Activated CD4-positive, alpha-beta T cell treated with anti-CD3 and anti-CD28 coated beads, Interleukin-2, amount 50 U/mL, for 24 hours (primary cell): ENCODE measurements at places on chromosomes 4 and X.

- DNase-seq, result no peak
Observed at GRCh38 chr4:44194365-44194764, 254.2 kb downstream of the KCTD8 start.

GRCh38 chr4:101183666-101184373 is 163.5 kb downstream of the PPP3CA start:
- DNase-seq, result no peak

DNA sequence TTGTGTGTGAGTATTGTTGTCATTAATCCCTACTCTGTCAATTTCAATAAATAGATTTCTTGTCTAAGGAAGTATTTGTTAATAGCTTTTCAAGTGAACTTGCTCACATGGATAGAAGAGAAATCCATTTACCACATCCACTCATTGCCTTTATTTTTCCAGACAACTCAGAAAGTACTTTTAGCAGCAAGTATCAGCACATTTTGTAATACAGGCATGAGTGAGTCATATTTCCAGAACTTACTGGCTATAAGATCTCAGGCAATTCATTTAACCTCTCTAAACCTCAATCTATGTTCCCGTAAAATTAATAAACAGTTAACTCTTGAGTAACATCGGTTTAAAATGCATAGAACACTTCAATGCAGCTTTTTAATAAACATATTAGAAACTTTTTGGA is 317.9 kb upstream of the PCDH7 start:
- no peak for DNase-seq

DNA sequence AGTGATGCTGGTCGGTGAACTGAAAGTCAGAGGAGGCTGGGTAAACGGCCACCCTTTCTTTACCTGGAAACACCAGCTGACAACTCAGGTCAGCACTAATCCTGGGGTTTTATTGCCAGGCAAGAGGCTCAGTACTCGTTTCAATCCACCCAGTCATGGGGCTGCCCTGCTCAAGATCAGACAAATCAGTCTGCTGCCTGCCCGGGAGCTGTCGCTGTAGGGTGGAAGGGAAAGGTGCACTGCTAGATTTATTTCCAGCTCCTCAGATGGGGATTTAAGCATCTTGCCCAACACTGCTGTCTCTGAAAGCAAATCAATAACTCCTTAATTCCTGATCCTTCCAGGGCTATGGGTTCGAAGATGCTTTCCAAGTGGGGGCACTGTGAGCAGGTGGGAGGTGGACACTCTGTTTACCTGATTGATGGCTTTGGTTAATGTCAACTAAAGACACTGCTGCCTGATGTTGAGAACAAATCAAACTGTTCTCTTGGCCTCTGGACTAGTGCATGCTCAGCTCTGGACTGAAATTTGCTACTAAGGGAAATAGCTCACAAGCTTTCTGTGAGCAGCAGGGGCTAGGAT is 59.3 kb downstream of the PHKA2 start:
- no peak for DNase-seq

DNA sequence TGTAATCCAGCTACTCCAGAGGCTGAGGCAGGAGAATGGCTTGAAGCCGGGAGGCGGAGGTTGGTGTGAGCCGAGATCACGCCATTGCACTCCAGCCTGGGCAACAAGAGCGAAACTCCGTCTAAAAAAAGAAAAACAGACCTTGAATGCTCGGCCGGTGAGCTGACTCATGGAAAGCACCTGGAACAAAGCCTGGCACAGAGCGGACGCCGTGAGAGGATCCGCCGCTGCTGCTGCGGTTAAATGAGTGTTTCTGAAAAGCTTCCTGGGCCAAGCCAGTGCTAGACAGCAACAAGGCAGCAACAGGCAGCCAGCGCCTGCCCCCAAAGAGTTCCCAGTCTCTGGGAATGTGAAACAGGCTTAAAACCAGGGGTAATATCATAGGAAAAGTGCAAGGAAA is 186.4 kb downstream of the AFAP1 start:
- DNase-seq, result no peak

DNA sequence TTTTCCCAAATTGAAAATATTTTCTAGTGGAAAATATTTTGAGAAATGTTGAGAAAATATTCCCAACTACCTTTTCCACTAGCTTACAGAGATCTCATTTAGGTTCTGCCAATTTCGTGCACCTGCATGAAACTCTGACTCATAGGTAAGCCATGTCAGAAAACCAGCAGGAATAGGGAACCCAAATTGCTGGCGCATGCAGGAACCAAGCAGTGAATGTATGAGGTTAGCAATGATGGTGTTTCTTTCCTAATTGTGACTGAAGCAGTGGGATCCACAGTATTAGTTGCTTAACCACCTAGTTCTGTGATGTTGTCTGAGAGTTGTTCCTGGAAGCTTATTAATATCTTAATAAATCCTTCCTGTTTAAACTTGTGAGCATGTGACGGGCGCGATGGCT is 381.0 kb upstream of the TRAM1L1 start:
- DNase-seq, result no peak

GRCh38 chrX:117539090-117539418 is 577.6 kb downstream of the KLHL13 start:
- DNase-seq, result no peak

GRCh38 chr4:113452868-113453620 is 308.5 kb downstream of the CAMK2D start:
- no peak for DNase-seq

DNA sequence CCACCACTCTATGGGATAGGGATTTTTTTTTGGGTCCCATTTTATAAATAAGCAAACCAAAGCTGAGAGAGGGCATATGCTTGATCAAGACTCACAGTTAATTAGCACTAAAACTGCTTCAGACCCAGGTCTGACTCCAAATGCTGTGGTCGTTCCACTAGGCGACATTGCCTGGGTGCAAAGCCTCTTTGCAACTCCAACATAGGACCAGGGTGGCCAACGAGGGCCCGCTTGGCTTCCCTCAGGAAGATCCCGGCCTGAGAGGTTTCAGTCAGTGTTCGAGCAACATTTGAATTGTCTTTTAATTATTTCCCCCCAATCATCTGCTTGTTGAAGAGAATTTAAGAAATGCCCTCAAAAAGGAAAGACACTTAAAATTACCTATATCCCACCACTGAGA is 11.2 kb downstream of the PJA1 start:
- no peak for DNase-seq

- no peak for DNase-seq
Observed at GRCh38 chr4:108003982-108004515, 14.4 kb downstream of the HADH start.

DNA sequence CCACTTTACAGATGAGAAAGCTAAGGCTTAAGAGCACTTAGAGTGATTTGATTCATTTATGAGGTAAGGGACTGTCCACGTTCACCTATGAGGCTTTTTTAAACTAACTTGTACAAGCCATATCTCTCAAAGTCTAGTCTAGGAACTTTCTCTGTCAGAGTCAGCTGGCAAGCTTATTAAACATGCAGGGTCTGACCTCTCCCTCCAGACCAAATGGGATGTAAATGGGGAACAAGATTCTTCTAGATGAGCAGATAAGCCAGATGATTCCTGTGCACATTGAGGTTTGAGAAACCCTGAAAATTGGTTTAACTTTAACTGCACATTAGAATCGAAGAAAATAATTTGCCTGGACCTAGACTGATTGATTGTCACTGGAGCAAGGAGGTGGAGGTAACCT is 160.0 kb upstream of the SPRY1 start:
- no peak for DNase-seq

DNA sequence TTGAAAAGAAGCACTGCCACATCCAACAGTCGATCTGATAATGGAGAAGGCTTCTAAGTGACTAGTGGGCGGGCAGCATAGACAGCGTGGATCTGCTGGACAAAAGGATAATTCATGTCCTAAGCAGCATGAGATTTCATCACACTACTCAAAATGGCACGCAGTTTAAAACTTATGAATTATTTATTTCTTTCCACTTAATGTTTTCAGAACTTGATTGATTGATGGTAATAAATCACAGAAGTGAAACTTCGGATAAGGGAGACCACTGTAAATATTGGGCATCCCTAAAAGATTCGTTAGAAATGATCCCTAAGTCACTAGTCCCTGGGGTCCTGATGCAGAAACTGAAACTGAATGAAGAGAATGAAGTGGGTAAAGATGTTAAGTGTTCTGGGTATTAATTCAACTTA is 93.0 kb upstream of the ANK2 start:
- DNase-seq, result no peak

DNA sequence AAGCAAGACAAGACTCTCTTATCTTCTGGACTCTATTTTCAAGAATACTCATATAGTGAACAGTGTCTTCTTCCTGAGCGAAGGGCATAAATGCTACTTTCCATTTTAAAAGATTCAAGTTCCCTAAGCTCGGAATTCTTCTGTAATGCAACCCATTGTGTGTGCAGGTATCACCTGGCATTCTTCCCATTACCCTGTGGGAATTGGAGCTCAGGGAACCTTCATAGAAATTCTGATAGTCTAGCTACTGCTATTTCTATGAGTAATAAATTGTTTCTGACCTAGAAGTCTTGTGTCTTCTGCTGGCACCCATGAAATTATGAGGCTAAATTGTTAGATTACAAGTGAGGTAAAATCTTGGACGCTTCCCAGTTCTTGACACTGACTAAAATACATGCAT is 324.1 kb upstream of the DIPK2B start:
- no peak for DNase-seq

DNA sequence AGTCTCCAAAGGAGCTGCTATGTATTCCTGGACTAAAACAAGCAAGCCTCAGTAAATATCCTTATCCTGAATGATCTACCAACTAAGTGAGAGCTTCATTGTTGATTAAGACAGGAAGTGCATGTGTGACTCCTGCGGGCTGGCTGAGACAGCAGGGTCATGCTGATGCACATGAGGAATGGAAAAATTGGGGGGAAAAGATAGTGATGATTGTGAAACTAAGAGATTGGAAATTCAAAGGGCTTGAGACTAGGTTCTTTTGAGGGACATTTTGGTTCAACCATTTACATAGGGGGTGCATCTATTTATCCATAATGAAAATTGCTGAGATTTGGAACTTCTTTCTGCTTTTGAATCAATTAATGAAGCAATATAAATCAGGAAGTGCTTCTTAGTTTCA is 61.1 kb upstream of the C1QTNF7 start:
- DNase-seq, result no peak

GRCh38 chr4:25252230-25253070 is 18.6 kb downstream of the PI4K2B start:
- no peak for DNase-seq

- no peak for DNase-seq
Observed at GRCh38 chrX:120755066-120755846, 120.4 kb downstream of the CT47B1 start.

DNA sequence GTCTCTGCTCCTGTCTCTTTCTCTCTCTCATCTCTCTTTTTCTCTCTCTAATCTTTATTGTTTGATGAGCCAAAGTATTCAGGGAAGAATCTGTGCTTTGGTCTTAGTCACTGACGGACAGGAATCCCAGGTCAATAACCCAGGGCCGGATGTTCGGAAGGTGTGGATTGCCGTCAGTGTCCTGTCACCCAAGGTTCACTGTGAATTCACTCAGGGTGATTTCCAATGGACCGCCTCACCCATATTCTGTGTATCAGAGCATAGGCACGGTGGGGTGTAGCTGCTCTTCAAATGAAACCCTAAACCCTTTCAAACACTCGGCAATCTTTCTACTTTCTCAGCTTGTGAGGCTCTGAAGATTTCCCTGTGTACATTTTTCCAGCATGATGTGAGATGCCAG is 144.6 kb upstream of the GPC4 start:
- DNase-seq, result no peak

- DNase-seq, result no peak
Observed at GRCh38 chrX:15739886-15740285, 1.8 kb downstream of the CA5B start.

DNA sequence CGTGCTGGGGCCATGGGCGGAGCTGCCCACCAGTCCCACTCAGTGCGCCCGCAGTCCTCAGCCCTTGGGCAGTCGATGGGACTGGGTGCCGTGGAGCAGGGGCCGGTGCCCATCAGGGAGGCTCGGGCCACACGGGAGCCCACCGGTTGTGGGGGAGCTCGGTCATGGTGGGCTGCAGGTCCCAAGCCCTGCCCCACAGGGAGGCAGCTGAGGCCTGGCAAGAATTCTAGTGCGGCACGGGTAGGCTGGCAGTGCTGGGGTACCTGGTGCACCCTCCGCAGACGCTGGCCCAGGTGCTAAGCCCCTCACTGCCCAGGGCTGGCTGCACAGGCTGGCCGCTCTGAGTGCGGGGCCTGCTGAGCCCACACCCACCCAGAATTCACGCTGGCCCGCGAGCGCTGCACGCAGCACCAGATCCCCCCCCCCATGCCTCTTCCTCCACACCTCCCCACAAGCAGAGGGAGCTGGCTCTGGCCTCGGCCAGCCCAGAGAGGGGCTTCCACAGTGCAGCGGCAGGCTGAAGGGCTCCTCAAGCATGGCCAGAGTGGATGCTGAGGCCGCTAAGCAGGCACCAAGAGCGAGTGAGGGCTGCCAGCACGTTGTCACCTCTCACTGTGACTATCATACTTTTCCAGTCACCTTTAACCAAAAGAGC is 564.4 kb downstream of the GALNTL6 start:
- DNase-seq, result no peak

DNA sequence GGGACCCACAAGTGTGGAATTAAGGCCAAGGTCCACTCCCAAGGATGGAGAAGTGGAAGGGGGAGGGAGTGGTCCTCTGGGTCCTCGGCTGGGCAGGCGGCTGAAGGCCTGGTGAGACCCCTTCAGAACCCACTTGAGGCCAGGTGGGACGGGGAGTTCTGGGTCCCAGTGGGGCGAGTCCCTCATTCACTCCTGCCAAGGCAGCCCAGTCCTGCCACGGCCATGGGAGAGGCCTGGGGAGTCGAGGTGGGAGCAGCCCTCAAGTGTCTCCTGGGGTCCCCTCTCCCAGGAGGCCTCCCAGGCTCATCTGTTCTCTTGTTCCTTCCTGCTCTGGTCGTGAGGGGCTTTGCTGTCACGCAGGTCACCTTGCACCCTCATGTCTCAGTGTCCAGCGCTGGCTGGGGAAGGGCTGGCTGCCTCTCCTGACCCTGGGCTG is 6.1 kb upstream of the SH3BP2 start:
- DNase-seq, result no peak

GRCh38 chr4:179344861-179345260 is 1902.6 kb upstream of the AGA start:
- DNase-seq, result no peak

DNA sequence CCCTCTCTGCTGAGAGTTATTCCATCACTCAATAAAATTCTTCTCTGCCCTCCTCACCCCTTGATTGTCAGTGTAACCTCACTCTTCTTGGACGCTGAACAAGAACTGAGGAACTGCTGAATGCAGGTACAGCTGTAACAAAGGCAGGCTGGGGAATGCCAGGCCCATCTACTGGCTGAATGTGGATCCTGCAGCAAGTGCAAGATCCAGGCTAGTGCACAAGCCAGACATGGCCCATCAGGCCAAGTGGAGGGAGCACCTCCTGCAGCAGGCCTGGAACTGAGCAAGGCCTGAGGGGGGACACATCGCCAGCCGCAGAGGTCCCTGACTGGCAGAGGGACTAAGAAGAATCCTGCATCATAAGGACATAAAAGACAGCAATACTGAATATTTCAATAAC is 411.8 kb upstream of the PCDH10 start:
- no peak for DNase-seq

GRCh38 chr4:152524427-152524826 is 11.5 kb downstream of the FBXW7 start:
- no peak for DNase-seq
